Ovary (tissue), 10 donors: ENCODE measurements at places on chromosomes 3 and 15.

DNA sequence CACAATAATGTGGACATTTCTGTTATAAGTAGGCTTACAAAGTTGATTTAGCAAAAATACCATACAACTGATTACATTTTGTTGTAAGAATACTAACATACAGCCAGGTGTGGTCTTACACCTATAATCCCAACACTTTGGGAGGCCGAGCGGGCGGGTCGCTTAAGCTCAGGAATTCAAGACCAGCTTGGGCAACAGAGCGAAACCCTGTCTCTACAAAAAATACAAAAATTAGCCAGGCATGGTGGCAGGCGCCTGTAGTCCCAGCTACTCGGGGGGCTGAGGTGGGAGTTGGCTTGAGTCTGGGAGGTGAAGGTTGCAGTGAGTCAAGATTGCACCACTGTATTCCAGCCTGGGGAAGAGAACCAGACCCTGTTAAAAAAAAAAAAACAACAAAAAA lies 67.1 kb downstream of the DLG1 start:
- DNase-seq = no peak

GRCh38 chr3:131282379-131282778 lies 99.2 kb upstream of the NUDT16 start:
- DNase-seq = no peak

- DNase-seq = no peak
Observed at GRCh38 chr3:127606981-127607595, 8.9 kb downstream of the MCM2 start.

- DNase-seq = no peak
Observed at GRCh38 chr3:11948866-11949265, 55.3 kb upstream of the SYN2 start.

DNA sequence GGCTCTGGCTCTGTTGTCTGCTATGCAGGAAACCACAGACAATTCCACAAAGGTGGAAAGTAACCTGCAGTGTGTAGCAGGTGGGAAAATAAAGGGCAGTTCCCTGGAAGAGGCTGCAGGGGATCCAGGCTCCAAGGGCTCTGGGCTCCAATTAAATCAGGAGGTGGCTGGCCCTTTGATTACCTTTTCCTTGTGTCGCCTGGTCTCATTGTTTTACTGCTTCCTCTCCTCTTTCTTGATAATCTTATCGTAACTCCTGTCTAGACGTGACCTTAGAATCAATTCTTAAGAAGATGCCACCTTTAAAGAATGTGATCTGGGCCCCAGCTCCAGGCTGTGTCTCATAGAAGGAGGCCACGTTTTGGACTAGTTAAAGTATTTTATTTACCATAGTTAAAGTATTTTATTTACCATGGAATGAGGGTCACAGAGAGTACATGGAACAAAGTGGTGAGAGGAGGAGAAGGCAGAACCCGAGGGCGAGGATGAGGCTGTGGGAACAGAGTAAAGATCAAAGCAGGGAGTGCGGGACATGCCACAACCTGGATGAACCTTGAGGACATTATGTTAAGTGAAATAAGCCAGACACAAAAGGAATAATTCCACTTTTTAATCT lies 237.5 kb upstream of the STT3B start:
- no peak for DNase-seq

DNA sequence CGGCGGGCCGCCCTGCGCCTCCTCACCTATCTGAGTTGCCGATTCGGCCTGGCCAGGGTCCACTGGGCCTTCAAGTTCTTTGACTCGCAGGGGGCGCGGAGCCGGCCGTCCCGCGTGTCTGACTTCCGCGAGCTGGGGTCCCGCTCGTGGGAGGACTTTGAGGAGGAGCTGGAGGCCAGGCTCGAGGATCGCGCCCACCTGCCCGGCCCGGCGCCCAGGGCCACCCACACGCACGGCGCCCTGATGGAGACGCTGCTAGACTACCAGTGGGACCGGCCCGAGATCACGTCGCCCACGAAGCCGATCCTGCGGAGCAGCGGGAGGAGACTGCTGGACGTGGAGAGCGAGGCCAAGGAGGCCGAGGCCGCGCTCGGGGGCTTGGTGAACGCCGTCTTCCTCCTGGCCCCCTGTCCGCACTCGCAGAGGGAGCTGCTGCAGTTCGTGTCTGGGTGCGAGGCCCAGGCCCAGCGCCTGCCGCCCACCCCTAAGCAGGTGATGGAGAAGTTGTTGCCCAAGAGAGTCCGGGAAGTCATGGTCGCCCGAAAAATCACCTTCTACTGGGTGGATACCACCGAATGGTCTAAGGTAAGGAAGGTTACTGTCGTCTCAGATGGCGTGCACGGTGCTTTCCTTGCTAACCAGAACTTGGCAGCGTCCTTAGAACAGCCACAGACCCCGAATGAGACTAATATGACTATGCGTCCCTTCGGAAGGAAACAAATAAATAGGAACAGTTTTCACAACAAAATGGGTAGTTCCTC lies 567 bp downstream of the TICRR start:
- DNase-seq = no peak

DNA sequence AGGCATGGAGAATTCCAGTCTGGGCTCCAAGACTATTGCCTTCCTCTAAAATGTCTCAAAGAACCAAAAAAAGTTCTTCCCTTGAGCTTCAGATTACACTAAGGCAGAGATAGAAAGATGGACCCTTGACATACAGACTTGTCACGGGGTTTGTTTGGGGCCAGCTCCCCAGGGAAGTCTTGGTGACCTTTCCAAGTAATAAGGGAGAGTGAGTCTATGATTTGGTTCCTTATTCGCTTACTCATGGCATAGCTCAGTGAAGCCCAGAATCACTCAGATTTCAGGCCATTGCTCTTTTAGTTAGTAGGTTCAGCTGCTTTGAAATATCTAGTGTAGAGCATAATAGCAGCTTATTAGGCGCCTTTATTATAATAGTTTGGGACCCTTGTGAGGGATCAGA lies 90.3 kb downstream of the PLCL2 start:
- no peak for DNase-seq

GRCh38 chr3:127097481-127097880 lies 95.5 kb upstream of the PRR23E start:
- peak; percentile 15 for DNase-seq

GRCh38 chr3:144590854-144591253 lies 619.2 kb downstream of the DIPK2A start:
- DNase-seq = no peak

- DNase-seq = no peak
Observed at GRCh38 chr3:44104668-44105321, 136.9 kb upstream of the TOPAZ1 start.

GRCh38 chr15:95948411-95948810 lies 382.1 kb upstream of the NR2F2 start:
- DNase-seq = no peak

GRCh38 chr3:28940530-28940929 lies 340.3 kb upstream of the RBMS3 start:
- peak; percentile 36 for DNase-seq

GRCh38 chr3:46536758-46537157 lies 29.3 kb downstream of the LRRC2 start:
- DNase-seq = no peak

DNA sequence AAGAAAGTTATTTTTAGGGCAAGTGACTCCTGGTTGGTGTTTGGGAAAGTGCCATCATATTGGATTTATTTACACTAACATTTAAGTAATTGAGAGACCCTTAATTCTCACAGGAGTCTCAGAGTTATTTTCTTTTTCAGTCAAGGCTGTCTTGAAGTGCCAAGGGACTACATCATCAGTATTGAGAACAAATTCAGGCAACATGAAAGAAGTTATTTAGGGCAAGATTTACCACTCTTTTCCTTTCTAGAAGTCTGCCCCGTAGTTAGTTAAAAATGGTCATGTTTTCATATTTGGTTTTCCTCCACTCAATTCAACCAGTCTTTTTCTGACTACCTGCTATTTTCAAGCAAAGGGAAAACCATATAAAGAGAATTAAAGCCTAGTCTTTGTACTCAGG lies 6.1 kb downstream of the B4GALT4 start:
- no peak for DNase-seq

DNA sequence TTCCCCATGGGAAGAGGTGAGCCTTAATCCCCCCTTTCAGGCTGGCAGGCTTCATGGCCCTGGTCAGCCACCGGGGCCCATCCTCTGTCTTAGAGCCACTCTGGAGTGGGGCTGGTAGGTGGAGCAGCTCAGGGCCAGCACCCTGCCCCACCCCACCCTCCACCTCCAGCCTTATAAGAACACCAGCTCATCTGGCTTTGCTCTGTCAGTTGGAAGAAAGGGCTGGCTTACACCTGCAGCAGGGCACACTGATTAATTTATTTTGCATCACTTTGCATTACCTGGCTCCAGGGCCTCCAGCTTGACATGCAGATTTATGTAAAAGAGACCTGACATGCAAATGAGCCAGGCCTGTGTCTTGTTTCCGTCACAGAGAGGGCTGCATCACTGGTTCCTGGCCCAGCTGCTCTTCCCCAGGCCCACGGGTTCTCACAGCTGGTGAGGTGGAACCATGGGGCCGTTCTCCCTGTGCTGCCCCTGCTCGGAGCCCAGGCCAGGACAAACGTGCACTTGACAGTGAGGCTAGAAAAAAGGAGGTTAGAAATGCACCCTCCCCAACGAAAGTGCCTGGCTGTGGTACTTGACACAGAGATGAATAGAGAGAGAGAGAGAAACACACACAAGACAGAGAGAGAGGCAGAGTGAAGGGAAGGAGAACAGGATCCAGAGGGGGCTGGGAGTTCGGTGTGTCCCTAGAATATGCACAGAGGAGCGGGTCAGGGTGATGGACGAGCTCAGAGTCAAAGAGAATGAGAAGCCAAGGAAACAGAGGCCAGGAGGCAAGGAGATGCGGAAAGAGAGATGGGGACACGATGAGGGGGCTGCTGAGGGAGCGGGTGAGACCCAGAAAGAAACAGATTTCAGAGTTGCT lies 44.5 kb upstream of the MAGEF1 start:
- DNase-seq = no peak

DNA sequence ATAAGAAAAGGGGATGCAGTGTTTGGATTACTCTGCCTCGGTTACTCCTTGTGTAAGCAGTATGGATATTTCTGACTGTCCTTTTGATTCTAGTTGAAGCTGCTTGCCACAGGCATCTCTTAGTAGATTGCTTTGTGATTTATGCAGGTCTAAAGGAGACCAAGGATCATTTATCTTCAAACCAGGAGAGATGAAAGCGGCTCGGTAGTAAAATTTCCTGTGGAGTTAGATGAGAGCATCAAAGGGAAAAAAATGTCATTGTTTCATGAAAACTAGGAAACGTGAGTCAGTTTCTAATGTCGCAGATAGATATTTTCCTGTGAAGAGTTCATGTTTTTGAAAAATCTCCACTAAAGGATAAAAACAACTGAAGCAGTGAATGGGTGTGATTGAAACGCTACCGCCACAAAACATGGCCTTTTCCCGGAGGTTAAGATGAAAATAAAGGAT lies 254.0 kb upstream of the TBL1XR1 start:
- DNase-seq = no peak

DNA sequence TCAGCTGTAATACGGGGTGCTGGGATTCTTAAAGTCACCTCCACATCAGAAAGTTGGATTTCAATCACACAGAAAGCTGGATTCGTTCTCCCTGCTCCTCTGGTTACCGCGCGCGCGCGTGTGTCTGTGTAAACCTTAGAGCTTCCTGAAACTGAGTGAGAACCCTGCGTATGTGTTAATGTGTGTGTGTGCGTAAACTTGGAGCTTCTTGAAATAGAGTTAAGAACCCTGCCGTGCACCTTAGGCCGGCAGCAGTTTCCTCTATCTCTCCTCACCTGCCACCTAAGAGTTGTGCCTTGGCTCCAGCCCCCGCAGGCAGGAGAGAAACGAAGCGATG lies 531 bp downstream of the LZTFL1 start:
- no peak for DNase-seq

DNA sequence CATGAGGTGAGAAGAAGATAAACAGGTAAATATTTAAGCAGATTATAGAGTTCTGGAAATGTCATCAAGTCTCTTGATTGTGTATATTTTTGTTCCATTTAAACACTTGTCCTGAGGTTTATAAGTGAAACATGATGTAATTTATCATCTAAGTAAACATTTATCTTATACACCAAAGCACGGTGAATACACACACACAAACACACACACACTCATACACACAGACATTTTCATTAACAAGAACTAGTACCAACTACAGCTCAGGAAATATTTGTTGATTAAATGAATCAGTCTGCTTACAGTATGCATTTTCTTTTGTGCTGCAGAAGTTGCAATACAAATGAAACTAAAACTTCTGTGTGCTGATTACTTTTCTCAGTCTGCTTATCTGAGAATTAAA lies 357.3 kb downstream of the ZBTB20 start:
- no peak for DNase-seq

- peak; percentile 24 for DNase-seq
Observed at GRCh38 chr3:124928333-124929202, 6.0 kb downstream of the MUC13 start.

GRCh38 chr3:48244461-48244860 lies 3.6 kb downstream of the ZNF589 start:
- DNase-seq = no peak

GRCh38 chr3:32856901-32857507 lies 39.2 kb downstream of the TRIM71 start:
- no peak for DNase-seq

- no peak for DNase-seq
Observed at GRCh38 chr3:55946574-55947160, 459.6 kb upstream of the WNT5A start.

GRCh38 chr3:42176242-42177034 lies 85.3 kb downstream of the TRAK1 start:
- no peak for DNase-seq
